MM.1S (cell line): ENCODE measurements at places on chromosomes 11 and 22.

GRCh38 chr22:34797826-34798225 lies 268.1 kb upstream of the ISX start:
- H3K36me3 ChIP-seq, result no peaks in the 10 kb centered on the region
- H3K4me1 ChIP-seq, result no peaks in the 10 kb centered on the region
- no peaks in the 10 kb centered on the region for H3K27me3 ChIP-seq

DNA sequence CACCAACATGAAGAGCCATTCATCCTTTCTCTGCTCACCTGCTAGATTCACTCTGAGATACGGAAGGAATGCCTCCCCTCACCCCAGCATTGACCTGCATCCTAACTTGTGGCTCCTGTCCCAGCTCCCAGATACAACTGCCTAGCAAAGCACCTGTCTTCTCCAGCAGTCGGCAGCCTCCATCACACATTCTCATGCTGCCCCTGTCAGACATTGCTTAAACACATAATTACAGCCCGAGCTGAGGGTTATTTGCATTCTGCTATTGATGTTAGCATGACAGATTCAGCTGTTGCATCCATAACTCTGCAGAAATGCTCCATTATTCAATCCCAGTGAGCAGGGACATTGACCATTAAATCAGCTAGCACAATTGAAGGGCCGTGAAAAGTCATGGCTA lies 184.4 kb upstream of the NARS2 start:
- no peaks in the 10 kb centered on the region for H3K4me1 ChIP-seq
- no peaks in the 10 kb centered on the region for H3K36me3 ChIP-seq
- H3K4me3 ChIP-seq, result no peak overlapping the region
- no peak for DNase-seq
- no peaks in the 10 kb centered on the region for H3K27me3 ChIP-seq

DNA sequence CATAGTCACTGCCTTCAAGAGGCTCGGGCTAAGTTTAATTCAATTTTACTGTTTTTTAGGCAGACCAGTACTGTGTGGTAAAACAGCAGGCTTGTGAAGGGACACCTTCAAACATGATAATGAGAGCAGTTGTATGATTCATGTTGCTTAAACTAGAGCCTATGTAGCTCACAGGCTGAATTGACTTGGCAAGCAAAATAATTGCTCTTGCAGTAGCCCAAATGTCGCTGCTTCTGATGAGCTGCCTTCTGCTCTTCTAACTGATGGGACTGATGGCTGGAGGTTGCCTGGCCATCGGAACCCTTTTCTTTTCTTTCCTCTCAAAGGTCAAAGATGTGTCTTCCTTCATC lies 137.6 kb downstream of the MAML2 start:
- no peak overlapping the region for H3K27ac ChIP-seq
- no peak for DNase-seq
- no peaks in the 10 kb centered on the region for H3K27me3 ChIP-seq
- no peaks in the 10 kb centered on the region for H3K36me3 ChIP-seq
- H3K4me1 ChIP-seq, result peaks cover 42% of the 10 kb centered on the region
- no peak overlapping the region for H3K4me3 ChIP-seq

GRCh38 chr11:35523331-35523768 lies 2.1 kb downstream of the PAMR1 start:
- H3K27me3 ChIP-seq, result no peaks in the 10 kb centered on the region
- no peaks in the 10 kb centered on the region for H3K36me3 ChIP-seq
- H3K4me3 ChIP-seq, result no peak overlapping the region
- no peak overlapping the region for H3K27ac ChIP-seq
- DNase-seq, result no peak
- H3K4me1 ChIP-seq, result no peaks in the 10 kb centered on the region

DNA sequence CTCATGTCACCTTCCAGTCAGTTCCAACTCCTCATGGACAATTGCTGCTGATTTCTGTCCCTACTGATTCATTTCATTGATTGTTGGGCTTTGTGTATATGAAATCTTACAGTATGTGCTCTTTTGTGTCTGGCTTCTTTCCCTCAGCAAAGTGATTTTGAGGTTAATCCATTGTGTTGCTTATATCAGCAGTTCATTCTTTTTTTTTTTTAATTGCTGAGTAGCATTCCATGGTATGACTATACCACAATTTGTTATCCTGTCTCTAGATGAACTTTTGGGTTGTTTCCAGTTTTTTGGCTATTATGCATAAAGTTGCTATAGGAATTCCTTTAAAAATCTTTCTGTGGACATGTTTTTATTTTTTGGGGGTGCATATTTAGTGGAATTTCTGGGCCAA lies 59.9 kb downstream of the NXPE1 start:
- DNase-seq, result no peak
- no peaks in the 10 kb centered on the region for H3K4me1 ChIP-seq
- H3K36me3 ChIP-seq, result no peaks in the 10 kb centered on the region

GRCh38 chr22:32951076-32951806 lies 106.9 kb downstream of the SYN3 start:
- 0 out of 2 replicates have a peak, but pooled peaks cover 8% of the 10 kb centered on the region for H3K4me1 ChIP-seq
- H3K36me3 ChIP-seq, result no peaks in the 10 kb centered on the region
- H3K27ac ChIP-seq, result no peak overlapping the region
- H3K27me3 ChIP-seq, result no peaks in the 10 kb centered on the region
- DNase-seq, result no peak

- no peaks in the 10 kb centered on the region for H3K27me3 ChIP-seq
- H3K4me3 ChIP-seq, result no peak overlapping the region
- H3K4me1 ChIP-seq, result no peaks in the 10 kb centered on the region
- H3K27ac ChIP-seq, result no peak overlapping the region
- no peaks in the 10 kb centered on the region for H3K36me3 ChIP-seq
Observed at GRCh38 chr11:9158898-9159391, 67.5 kb upstream of the SCUBE2 start.

DNA sequence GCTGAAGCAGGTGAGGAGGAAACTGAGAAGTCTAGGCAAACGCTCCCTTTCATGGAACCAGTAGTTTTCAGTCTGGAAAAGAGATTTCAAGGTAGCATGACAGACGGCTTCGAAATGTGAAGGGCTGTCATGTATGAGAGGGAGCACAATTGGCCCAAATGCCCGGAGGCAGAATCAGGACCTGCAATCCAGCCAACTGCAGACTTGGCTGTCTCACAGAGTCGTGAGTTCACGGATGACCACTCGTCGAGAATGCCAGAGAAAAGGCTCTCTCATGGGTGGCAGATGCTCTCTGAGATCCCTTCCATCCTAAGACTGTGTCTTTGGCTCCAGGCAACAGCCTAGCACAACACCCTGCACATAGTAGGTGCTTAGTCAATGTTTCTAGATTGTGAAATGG lies 134.8 kb downstream of the DSCAML1 start:
- no peaks in the 10 kb centered on the region for H3K4me1 ChIP-seq
- H3K27ac ChIP-seq, result no peak overlapping the region
- no peaks in the 10 kb centered on the region for H3K36me3 ChIP-seq
- DNase-seq, result no peak
- H3K4me3 ChIP-seq, result no peak overlapping the region
- H3K27me3 ChIP-seq, result peaks cover 93% of the 10 kb centered on the region

GRCh38 chr11:26622181-26622580 lies 50.1 kb upstream of the MUC15 start:
- H3K27ac ChIP-seq, result no peak overlapping the region
- DNase-seq, result no peak
- H3K4me1 ChIP-seq, result no peaks in the 10 kb centered on the region
- H3K4me3 ChIP-seq, result no peak overlapping the region
- no peaks in the 10 kb centered on the region for H3K27me3 ChIP-seq
- H3K36me3 ChIP-seq, result no peaks in the 10 kb centered on the region
